ENCODE measurements at places on chromosomes 6 and 20. TPM values are rescaled to one million over a fixed set of nuclear protein-coding genes. Genes with fewer than 3 reads are reported as not detected.

DNA sequence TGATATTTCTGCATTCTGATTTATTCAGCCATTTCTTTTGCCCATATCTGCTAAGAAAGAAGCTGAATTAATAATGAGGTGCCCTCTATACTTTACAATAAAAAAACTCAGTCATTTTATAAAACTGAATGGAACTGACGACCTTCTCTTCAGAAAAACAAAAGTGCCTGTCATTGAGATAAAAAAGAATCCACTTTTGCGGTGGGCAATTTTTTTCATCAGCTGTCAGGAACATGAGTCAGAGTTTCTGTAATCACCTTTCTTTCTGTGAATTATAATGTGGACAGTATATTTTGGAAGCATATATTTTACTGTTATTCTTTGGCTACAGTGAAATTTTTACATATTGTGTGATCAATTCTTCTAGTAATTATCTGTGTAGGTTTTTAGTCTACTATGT is 33.4 kb downstream of the IL20RA start:
- no peak for DNase-seq

GRCh38 chr6:75484535-75484934 is 9.1 kb downstream of the FILIP1 start:
- no peak for DNase-seq

DNA sequence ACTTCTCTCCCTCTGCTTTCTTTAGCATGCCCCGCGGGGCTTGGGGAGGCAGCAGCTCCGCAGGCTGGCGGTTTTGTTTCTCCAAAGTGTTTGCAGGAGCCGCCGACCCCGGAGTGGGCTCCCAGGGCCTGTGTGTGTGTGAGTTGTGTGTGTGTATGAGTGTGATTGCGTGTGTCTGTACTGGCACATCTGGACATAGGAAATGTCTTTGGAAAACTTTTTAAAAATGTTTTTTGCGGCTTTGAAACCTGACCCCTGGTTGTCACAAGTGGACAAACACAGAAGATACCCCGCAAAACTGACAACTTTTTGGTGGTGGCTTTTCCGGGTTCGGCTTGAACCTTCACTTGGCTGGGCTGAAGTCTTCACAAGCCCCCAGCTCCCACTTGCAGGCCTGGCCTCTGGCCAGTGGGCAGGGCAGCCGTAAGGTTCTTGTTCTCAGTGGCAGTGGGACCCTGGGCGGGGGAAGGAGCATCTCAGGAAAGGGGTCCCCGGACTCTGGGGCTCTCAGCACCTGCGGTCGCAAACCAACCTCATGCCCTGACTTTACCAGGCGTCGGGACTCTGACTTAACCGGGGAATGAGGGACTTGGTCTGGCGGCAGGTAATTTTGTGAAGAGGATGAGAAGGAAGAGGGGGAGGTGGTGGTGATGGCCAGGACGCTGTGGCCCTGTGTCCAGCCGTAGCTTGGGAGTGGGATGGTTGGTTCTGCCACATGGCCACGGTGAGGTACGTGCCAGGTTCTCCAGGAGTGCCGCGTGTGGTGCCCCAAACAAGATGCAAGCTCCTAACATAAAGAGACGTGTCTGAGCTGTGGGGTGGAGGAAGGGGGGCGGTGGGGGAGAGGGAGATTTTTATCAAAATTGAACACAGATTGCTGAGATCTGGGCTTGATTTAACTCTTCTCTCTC is 619 bp downstream of the DAAM2 start:
- DNase-seq: no peak

GRCh38 chr20:49186535-49187329 is 1.4 kb downstream of the STAU1 start:
- DNase-seq: peak; percentile 71

DNA sequence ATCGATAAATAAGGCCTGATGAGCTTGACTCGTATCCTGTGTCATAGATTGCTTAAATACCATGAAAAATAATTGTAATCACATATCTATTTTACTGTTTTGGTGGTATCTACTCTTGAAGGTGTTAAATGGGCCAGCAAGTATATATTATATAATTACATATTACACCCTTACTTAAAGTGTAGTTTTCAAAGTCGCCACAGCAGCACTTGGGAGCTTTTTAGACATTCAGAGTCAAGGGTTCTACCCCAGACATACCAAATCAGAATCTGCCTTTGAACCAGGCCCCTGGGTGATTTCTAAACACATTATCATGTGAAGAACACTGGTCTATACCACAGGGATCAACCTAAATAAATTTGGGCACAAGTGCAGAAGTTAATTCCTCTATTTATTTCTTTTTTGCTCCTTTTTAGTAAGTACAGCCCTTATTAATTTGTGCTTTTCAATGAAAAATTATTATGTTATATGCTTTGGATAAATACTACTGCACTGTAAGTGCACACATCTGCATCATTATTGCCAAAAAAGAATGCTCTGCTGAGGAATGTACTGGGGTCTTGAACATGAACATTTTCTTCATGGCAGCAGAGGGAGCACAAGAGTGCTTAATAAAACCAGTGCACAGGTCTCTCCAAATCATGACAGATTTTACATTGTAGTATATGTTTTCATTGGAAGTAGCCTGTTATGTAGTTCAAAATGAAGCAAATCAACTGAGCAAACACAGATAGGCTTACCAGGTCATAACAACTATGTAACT is 3.1 kb upstream of the ATXN1 start:
- no peak for DNase-seq

DNA sequence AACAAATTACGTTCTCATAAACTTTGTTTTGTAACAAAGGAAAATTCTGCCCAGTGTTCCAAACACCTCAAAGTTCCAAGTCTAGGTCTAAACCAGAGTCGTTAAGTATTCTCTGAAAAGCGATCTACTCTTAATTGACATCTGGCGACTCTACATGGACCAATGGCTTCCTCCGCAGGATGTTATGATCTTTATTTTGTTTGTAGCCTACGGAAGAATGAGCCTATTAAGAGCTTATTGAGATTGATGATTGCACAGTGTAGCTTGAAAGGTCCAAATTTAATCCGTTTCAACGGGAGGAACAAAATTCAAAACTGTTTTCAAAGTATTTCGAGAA is 61.1 kb downstream of the FAM217A start:
- no peak for DNase-seq

GRCh38 chr20:35772563-35773058 is 796 bp downstream of the PHF20 start:
- DNase-seq: no peak

GRCh38 chr6:56510984-56511531 is 131.6 kb downstream of the DST start:
- no peak for DNase-seq

DNA sequence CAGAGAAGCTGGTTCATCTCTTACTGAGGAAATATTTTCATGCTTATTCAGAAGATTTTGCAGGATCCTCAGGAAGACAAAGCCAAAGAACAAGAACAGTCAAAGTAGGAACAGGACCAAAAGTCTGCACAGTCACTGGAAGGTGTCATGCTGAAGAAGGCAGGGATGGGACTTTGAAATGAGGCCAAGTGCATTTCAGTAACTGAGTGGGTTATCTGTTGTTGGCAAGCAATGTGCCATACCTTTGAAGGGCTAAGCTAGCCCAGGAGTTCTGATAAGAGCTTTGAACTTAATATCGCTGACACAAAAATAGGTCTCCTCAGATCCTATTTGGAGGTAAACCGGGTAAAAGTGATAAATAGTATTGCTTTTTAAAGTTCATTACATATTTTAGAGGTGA is 31.5 kb downstream of the SLC16A10 start:
- DNase-seq: no peak

GRCh38 chr6:74256381-74256780 is 560.4 kb downstream of the CD109 start:
- no peak for DNase-seq

The SAMD3 gene
- total RNA-seq: 2.2 TPM

The SAMD5 gene
- 7.3 TPM for total RNA-seq

The PLG gene
- 3.9 TPM for total RNA-seq

The RAMACL gene
- 1.1 TPM for total RNA-seq

The BIRC7 gene
- 0.14 TPM for total RNA-seq

The HLA-DRA gene
- total RNA-seq: 375 TPM

The TAPBP gene
- 200 TPM for total RNA-seq

The PSORS1C2 gene
- not detected for total RNA-seq

The C6orf58 gene
- total RNA-seq: not detected
